Kasumi-1 (cell line): ENCODE measurements at places on chromosomes 12 and 14.

- DNase-seq = peak; percentile 37
Measured at GRCh38 chr12:53481939-53482586, 17.2 kb downstream of the MAP3K12 start.

DNA sequence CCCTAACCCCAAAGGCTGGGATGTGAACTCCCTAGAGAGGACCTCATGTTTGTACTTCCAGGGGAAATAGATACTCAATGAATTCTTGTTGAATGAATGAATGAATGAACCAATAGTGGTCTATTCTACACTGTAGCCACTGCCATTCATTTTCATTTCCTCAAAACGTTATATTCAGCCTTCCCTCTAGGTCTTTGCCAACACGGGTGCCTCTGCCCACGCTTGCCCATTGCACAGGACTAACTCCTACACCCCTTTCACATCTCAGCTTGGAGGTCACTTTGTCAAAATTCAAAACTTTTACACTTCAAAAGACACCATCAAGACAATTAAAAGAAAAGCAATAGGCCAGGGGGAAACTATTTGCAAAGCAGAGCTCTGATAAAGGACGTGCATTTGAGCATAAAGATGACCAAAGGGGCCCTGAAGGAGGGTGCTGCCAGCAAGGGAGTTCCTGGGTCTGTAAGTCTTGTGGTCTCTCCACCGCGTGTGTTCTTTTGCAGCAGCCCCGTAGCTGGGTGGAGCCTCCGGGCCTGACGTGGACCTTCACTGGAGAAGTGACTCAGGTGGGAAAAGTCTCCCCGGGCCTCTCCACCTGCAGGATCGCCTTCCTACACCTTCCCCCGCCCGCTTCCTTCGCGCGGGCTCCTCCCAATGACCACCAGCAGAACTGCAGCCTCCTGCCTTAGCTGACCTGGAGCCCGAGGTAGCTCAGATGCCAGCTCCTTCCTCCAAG, 31.5 kb downstream of the TMEM63C start:
- DNase-seq = peak; percentile 39

GRCh38 chr12:112906712-112907414, at the start of gene OAS1:
TSS of gene OAS1 (plus strand) at chr12:112906962. CDS start at chr12:112907040, 78 bp downstream.
- DNase-seq = peak; percentile 27

DNA sequence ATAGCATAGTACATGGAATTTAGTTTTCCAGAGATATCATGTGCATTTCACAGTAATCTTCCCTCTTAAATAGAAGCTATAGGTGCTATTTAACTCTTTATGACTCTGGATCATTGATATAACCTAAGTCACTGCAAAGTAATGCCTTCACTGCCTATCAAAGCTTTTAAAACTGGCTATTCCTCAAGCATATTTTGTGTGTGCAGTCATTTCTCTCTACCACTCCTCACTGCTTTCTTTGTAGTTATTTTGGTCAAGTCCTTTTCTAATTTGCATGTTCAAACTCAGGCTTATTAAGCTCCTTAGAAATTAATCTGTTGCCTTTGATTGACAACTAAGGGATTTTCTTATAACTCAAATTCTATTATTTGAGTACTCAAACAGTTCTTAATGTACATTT, 79.4 kb upstream of the PLEKHG7 start:
- no peak for DNase-seq

GRCh38 chr14:102873546-102874061, 48.9 kb upstream of the AMN start:
- no peak for DNase-seq

DNA sequence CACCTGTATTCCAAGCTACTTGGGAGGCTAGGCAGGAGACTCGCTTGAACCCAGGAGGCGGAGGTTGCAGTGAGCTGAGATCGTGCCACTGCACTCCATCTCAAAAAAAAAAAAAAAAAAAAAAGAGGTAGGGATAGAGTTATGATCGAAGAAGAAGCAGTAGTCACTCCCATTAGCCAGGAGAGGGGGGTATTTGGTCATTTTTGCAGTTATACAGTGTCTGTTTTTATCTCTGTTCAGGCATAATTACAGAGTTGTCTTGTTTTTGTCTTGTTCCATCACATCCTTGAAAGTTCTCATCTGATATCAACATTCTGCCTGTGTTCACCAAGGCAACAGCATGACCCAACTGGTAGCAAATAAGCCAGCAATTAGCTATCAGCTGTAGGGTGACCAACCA, 98.5 kb upstream of the TMPO start:
- peak; percentile 53 for DNase-seq

- no peak for DNase-seq
Measured at GRCh38 chr12:104758771-104759170, 199.3 kb downstream of the SLC41A2 start.

GRCh38 chr12:116852303-116852702, 28.9 kb downstream of the HRK start:
- DNase-seq = no peak

- no peak for DNase-seq
Measured at GRCh38 chr12:3432176-3432742, 58.7 kb upstream of the PRMT8 start.

DNA sequence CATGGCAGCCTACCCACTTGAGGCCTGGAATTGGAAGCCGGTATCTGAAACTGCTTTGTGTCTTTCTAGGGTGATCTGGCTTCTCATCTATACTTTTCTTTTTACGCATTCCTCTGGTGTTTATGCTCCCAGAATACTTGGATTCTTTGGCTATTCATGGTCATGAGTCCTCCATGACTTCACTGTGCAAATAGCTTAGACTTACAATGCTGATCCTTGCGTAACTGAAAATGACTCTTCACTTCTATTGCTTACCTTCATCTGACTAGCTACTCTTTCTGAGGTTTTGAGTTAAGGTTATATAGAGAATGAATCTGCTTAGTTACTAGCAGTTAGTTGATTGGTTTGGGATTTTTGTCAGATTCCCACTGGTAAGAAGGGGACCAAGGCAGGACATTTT, 121.7 kb upstream of the NOVA1 start:
- DNase-seq = no peak
